HTR-8/SVneo (cell line): ENCODE measurements at places on chromosomes 7 and 10.

DNA sequence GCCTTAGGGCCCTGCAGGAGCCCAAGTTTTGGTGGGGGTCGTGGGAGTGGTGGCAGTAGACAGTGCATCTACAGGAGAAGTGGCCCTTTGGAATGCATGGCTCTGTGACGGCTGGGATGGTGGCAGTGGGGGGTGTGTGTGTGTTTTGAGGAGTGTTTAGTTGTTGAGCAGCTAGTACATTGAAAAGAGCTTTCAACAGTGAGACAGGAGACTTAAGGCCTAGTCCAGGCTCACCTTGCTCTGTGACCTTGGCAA is 27.1 kb downstream of the ZNF775 start:
- no peak for DNase-seq

GRCh38 chr10:122348512-122348911 is 26.0 kb upstream of the PLEKHA1 start:
- no peak for DNase-seq

GRCh38 chr7:93890041-93890463 is 501 bp downstream of the TFPI2 start:
- no peak for DNase-seq

GRCh38 chr10:103254538-103255325 is 9.0 kb downstream of the RPEL1 start:
- no peak for DNase-seq

DNA sequence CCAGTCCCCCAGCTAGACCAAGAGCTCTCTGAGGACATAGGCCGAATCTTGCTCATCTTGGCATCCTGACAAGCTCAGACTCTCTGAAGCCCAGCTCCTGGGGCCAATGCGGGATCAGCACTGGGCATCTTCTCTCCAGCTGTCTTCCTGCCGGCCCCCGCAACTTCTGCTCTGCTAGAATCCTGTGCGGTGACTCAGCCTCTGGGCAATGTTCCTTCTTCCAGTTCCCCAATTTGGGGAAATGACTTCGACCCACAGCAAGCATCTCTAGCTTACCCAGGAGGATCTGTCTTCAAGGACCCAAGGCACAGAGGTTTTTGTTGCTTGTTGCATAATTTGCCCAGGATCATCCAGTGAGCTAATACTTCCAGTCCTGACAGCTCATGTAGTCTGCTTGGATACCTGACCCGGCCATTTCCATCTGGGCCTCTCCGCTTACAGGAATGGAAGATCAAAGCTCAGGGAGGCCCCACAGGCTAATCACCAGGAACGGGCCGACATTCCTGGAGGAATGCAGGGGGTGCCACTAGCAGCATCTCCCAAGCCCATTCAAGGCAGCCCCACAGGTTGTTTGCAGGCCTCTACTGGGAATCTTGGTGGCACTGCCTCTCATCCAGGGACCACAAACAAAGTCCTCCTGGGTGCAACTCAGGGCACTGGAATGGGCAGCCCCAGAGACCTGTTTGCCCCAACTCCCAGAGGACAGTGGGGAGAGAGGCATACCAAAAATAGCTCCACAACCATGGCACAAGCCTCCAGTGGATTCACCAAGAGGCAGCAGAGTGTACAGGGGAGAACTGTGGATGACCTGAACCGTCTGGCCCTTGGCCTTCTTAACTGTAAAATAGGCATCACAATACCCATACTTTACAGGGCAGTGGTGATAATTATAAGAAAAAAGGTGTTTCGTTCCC is 151.9 kb downstream of the NEURL1 start:
- peak; percentile 69 for DNase-seq

DNA sequence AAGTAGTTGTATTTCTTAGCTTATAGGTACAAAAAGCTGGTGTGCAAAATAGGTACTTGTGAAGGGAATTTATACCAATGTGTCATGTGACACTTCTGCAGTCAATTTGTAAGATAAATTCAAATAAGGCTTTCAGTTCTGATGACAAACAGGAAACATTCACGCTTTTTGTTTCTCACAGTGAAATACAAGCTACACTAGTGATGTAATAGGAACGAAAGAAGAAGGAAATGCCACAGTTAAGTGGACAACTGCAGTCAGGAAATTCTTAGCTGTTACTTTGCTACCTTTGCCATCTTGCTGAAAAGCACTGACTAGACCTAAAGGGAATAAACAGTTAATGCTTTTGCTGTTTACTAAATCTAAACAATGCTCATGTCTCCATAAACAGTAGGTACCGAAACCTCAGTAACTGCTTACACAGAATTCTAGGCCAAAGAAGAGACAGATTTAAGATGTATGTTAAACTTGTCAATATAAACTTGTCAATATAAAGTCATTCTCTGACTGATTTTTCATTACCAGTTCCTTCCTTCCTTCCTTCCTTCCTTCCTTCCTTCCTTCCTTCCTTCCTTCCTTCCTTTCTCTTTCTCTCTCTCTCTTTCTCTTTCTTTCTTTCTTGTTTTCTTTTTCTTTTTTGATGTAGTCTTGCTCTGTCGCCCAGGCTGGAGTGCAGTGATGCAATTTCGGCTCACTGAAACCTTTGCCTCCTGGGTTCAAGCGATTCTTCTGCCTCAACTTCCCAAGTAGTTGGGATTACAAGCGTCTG is 10.1 kb downstream of the OTUD1 start:
- DNase-seq, result peak; percentile 18

DNA sequence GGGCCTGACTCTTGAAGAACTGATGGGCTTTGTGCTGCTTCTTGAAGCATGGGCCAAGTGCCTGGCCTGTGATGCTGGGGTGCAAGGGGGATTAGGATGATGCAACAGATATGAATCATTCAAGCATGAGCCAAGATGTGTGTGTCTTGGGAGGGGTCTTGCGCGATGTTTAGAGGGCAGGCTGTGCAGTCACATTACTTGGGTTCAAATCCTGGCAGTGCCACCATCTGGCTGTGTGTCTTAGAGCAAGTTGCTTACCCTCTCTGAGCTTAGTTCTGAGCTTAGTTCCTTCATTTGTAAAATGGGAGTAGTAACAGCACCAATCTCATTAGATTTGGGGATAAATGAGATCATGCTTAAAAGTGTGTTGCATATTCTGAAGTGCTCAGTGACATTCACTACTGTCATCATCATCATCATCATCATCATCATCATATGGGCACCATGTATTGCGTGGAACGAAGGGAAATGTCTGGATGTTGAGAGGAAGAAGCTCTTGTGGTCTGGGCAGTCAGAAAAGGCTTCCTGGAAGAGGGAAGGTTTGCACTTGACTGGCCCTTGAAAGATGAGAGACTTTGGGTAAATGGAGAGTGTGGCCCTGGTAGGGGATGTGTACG is 9.3 kb downstream of the UNC5B start:
- DNase-seq, result no peak

- no peak for DNase-seq
Observed at GRCh38 chr10:128286762-128287500, 160.7 kb upstream of the MKI67 start.

- DNase-seq, result peak; percentile 15
Observed at GRCh38 chr10:7436490-7437100, 25.8 kb upstream of the SFMBT2 start.

DNA sequence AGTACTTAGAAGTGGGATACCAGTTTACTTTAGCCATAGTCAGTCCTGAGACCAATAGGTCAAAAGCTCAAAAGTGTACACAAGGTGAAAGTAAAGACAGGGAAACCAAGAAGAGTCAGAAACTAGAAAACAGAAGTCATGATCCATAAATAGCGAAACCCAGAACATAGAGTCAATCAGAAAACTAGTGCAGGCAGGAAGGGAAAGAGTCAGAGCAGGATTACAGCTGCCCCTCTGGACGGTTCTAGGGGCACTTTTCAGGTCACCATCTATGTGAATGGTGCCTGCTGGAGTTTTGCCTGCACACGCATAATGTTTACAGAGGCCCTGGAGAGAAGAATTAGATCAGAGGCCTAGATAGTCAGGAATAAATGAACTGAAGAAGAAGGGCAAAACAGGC is 22.4 kb upstream of the DMTF1 start:
- no peak for DNase-seq

DNA sequence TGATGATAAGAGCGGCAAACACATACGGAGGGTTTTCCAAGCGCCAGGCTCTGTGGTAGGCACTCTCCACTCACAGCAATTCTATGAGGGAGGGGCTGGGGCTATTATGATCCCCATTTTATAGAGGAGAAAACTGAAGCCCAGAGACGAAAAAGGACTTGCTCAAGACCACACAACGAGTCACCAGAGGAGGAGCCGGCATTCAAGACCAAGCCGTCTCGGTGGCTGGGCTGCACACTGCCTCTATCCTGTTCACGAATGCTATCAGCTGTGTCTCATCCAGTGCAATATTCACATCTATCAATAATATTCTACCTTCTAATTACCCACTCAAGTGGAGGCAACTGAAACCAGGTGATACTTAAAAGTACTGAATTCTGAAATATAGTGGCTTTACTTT is 67.8 kb upstream of the NMT2 start:
- DNase-seq, result no peak
